ENCODE measurements at places on chromosomes 4 and X.

GRCh38 chr4:83931659-83932438 is 395.9 kb downstream of the GPAT3 start:
- no peak for DNase-seq

GRCh38 chrX:127057891-127058619 is 238.5 kb downstream of the PRR32 start:
- no peak for DNase-seq

DNA sequence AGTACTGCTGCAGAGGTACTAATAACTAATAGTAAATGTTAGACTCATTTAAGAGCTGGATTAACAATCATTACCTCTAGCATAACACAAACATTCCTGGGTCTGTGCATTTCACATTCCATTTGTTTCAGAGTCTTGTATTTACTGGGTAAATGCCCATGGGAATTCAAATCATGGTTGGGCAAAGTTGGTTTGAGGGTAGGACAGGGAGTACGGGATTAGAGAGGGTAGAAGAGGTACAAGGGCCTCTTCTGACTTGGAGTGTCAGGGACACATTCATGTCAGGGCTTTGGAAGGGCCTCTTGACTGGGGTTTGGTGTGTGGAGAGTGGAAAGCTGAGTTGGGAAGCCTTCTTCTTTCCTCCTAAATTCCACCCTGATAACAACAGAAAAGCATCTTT is 65.9 kb downstream of the WWC2 start:
- no peak for DNase-seq

DNA sequence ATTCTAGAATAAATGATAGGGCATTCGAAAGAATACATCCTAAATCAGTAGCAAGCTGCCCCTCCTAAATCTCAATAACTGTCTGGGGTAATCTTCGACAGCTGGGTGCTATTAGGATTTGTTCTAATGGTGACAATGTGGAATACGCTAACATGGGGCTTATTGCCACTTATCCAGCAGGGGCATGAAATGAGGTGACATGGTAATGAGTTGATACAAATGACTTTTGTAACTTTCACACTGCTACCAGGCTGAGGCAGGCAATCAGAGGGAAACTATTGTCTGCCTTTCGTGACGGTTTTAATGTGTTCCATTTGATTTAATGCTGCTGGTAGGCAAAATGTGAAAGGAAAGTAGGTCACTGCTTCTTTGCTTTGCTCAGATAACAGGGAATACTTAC is 1047.4 kb upstream of the PABPC4L start:
- DNase-seq, result no peak

DNA sequence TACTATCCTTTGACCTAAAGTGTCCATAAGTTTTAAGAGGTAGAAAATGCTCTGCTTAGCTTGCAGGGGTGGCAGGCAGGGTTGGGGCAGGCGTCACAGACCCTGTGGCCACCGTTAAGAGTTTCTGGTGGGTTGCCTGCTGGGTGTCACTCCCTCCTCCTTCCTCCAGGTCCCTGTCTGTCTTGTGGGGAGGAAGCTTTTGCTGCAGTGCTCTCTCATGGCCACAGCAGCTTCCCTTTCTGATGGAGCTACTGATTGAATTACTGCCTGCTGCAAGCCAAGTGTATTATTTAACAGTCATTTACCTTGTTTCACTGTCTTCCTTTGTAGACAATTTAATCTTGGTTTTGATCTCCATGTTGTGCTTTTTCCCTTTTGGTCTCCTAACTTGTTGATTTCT is 384.6 kb downstream of the IDS start:
- no peak for DNase-seq

GRCh38 chr4:105843941-105844340 is 51.3 kb upstream of the NPNT start:
- no peak for DNase-seq

- no peak for DNase-seq
These were observed 257.7 kb upstream of the SPOCK3 start for GRCh38 chr4:167492007-167492406.

DNA sequence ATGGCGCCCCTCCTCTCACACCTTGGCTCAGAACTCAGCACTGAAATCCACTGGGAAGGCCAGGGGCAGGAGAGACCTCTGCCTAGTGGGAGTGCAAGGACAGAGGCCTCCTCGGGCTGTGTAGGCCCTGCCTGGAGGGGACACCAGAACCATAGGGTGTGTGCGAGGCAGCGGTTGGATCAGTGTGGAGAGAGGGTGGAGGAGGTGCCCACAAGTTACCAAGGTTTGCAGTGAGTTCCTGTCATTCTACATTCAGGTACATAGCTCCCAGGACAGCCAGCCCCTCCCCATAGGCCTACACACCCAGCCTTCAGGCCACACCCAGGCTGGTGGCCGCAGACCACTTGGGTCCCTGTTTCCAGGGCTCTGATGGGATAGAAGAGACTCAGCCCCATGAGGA is 19.2 kb upstream of the SPON2 start:
- DNase-seq, result no peak

GRCh38 chrX:9873952-9874351 is 87.7 kb downstream of the SHROOM2 start:
- DNase-seq, result peak; percentile 3

DNA sequence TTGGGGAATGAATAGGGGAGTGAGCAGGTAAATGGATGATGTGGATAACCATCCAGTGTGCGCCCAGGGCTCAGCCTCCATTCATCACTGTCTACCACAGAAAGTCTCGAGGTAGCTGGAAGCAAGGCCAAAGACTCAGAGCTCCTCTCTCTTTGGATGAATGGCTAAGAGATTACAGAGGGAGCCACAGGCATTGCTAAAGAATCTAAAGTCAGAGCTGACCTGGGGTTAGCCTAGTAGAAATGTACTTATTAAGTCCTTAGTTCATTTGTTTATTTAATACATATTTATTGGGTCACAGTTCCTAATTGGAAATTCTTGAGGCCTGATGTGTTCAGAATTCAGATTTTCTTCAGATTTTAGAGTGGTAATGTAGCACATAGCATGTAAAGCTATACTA is 88.7 kb upstream of the HPF1 start:
- DNase-seq, result no peak

DNA sequence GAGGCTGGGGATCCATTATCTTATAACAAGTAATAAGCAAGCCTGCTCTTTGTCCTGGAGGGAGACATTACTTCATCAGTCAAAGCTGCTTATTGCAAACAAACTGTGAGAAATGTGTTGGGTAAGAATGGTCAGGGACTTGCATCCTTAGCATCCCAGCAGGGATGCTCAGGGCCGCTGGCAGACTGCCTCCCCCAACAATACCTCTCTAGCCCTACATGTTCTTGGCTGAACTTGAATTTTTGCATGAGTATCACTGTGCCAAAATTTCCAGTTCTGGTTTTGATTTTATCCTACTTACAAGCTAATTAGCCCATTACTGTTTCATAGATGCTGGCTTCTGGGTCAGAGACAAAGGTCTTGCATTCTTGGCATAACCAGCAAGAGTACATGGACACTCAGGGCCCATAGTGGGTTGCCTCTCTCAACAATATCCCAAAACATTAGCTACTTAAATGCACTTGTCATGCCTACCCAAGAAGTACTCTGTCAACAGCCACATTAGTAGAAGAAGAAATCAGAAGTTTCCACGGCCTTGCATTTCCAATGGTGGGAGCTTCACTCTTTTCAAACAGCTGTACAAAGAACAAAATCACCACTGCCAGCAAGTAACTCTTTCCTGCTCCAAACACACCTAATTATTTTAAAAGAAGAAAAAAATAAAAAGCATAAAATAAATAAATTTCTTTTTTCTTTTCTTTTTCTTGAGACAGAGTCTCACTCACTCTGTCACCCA is 41.9 kb upstream of the NEUROG2 start:
- no peak for DNase-seq

Data from stimulated activated CD4-positive, alpha-beta T cell treated with anti-CD3 and anti-CD28 coated beads, TNF-alpha, amount 100 ng/mL, for 48 hours (primary cell).